ENCODE measurements at places on chromosomes 1 and 21. TPM values are rescaled to one million over a fixed set of nuclear protein-coding genes. Genes with fewer than 3 reads are reported as not detected.

The F13B gene
- total RNA-seq: not detected

The NOTCH2 gene
- total RNA-seq: 136 TPM

The TFF3 gene
- not detected for total RNA-seq

The TMEM51 gene
- total RNA-seq: 6.8 TPM
